ENCODE measurements at places on chromosomes 1 and 21.

DNA sequence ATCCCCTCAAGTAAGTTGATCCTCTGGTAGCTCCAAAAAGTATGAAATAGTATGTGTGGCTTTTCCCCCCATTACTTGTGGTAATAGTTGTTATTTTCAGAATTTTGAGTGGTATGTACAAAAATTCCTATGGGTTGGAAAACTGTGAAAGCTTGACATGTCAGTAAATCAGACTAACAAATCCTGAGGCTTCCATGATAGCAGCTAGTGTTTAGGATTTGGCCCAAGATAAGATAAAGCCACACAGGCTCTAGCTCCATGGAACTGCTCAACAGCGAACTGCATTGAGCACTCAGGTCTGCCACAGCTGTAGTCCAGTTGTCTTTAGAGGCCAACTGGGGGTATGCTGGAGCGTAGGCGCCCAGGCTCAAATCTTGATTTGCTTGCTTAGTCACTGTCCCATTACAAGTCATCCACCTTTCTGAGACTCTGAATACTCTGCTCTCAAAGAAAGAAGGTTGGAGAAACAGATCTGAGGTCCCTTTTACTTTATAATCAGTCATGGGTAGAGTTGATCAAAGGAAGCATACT lies 28.7 kb downstream of the ATP1A1 start:
- DNase-seq: no peak

DNA sequence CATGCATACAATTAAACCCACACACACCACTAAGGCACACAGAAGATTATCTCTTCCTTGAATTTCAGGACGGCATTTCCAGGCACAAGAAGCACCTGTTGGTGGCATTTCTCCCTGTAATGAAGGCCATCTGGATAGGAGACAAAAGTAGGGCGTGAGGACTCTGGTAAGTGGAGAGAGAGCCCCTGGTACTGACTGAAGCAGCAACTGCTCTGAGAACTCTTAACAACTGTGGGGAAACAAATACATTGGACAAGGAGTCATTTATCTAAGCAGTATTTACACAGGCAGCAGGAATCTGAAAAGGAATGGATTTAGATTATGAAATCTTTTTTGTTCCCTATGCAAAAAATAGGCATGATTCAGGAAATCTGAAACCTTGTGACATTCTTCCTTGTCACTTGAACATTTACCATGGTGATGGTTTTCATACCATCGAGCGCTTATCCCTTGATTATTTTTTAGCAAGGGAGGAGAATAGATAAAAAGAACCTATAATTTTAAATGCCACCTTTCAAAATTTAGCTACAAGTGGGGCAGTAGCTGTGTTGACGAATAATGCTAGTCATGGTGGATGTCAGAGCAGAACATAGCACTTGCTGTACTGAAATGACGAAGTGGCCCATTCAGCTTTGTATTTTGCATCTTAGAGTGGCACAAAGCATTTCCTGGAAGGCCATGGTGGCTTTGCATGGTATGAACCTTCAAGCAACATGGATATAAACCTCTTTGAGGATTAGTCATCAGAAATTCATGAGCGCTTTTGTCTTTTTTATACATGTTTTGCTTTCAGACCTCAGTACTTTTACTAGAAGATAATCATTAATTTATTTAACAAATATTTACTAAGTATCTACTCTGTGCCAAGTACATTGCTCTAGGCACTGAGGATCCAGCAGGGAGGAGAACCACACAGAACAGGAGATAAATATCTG lies 362.0 kb downstream of the ADGRL2 start:
- no peak for DNase-seq

GRCh38 chr1:1628754-1629429 lies 3.1 kb upstream of the MMP23B start:
- no peak for DNase-seq

GRCh38 chr1:9265968-9266367 lies 26.7 kb upstream of the SPSB1 start:
- DNase-seq: no peak

DNA sequence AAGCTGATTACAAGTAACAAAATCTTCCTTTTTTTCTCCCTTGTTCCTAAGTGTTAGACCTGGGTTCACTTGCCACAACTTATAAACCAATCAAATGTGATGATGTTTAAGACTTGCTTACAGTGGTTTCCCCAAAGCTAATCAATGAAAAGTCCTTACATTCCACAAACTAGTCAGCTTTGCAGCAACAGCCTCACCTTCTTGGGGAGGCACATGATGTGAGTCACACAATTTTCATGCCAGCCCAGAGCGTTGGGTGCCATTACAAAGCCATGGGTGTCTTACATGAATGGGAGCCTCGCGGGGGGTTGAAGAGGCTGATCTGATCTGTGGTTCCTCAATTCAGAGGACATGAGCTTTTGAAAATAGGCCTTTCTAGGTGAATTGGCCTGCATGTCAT lies 91.6 kb upstream of the UBE2U start:
- no peak for DNase-seq

DNA sequence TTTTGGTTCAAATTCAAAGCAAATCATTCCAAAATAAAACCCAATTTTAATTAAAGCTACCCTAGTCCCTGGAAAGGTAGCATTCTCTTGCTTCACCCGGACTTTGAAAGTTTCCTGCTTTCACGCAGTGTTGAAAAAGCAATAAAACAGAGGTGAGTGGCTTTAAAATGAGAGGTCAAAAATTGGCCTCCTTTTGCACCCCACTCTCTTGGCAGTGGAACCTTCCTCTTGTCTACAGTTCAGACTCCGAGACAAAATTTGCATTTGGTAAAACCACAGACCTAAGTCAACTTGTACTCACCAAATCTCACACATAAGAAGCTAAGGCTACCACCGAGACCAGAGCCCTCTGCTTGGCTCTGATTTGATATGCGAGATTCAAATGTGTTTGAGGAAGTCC lies 252.7 kb downstream of the TTLL7 start:
- no peak for DNase-seq

DNA sequence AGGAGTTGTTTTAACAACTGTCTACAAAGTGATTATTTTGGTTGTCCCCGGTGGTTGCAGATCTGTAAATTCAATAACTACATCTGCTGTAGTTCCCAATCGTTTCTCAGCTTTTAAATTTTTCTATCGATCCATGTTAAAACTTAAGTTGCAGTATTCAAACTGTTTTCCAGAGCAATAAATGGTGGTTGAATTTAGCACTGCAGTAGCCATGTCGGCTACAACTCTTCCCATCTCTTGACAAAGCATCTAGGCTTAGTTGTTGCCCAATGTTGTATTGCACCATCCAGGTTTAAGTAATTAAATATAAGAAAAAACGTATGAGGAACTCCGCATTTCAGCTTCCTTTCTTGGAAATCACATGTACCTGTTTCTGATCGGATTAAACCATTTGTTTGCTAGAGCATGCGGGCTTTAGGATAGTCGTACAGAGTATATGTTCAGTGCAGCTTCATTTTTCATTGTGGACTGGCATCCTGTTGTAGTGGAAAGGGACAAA lies 996 bp downstream of the CNIH4 start:
- no peak for DNase-seq

GRCh38 chr1:23425193-23425494 lies 596 bp upstream of the TCEA3 start:
- no peak for DNase-seq

GRCh38 chr1:165697491-165697880 lies 876 bp downstream of the ALDH9A1 start:
- DNase-seq: no peak

DNA sequence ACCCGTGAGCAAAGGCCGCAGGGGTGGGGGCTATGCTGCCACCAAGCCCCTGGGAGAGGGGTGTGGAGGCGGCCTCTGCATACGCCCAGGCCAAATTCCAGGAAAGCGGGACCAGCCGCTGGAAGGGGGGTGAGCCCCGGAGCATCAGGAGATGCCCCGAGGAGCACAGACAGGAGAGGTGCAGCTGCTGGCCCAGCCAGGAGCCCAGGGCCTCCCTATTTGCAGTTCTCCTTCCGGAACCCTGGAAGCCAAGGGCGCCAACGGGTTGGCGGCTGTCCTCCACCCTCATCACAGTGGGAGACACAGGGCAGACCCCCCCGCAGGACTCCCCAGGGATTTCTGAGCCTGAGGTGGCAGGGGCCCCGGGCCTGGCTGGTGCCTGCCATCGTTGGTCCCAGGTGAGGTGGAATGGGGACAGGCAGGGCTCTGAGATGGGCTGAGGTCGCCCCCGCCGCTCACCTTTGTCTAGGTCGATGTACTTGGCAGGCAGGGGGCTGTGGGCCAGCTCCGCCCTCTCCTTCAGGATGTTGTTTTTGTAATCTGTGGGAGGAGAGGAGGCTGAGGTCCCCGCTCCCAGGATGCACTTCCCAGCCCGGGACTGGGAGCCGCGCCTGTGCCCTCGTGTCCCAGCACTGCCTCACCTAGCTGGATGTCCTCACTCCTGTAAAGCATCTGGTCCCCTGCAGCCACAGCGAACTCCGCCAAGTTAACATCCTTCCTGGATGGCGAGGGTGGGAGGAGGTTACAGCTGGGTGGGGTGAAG lies 4.4 kb upstream of the DVL1 start:
- DNase-seq: no peak

GRCh38 chr1:159580340-159580739 lies 7.3 kb upstream of the APCS start:
- no peak for DNase-seq

- no peak for DNase-seq
Observed at GRCh38 chr1:104248385-104248784, 498.7 kb downstream of the AMY1C start.

DNA sequence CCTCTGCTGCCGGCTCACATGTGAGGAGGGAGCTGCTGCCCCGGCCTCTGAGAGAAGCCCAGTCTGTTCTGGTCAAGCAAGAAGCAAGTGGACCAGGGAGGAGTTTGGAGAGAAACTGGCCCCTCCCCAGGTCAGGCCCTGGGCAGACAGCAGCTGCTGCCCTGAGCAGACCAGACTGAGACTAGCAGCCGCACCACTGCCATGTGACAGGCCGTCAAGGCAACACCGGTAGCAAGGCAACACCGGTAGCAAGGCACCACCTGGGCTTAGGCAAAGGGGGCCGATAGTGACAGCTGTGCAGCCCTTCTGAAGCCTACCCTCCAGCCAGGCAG lies 50.3 kb downstream of the ARHGEF16 start:
- no peak for DNase-seq

DNA sequence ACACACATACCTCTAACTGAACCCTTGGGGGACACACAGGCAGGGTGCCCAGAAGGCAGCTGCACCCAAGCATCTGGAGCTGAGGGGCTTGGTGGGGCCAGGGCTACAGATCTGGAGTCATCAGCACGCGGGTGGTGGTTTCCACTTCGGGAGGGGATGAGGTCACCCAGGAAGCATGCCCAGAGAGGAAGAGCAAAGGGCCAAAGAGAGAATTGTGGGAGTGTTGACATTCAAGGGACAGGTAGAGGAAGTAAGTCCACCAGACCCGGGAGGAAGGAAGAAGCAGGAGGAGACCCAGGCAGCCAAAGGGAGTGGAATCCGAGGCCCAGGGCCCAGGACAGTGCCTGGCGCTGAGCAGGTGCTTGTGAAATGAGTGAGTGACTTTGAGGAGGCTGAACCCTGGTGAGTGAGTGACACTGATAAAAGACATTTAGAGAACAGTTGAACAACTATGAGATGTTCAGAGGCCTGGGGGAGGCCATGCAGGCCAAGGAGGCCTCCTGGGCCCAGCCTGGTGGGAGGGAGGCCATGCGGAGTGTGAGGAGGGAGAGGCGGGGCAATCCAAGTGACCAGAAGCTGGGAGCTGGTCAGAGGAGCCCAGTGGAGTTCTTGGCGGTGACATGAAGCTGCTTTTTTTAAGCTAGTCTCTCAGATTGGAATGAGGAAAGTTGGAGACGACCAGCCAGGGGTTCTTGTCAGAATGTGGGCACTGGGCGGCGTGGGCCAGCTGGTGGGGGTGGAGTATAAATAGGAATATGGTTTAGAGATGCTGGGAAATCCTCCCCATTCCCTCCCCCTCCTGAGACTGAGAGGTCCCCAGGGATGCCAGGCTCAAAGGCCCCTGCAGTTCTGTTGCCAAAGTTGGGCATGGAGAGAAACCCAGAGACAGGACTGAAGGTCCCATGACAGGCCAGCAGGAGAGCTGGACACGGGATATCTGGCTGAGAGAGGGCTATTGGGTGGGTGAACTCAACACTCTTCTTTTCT lies 7.9 kb downstream of the CDK18 start:
- DNase-seq: no peak

DNA sequence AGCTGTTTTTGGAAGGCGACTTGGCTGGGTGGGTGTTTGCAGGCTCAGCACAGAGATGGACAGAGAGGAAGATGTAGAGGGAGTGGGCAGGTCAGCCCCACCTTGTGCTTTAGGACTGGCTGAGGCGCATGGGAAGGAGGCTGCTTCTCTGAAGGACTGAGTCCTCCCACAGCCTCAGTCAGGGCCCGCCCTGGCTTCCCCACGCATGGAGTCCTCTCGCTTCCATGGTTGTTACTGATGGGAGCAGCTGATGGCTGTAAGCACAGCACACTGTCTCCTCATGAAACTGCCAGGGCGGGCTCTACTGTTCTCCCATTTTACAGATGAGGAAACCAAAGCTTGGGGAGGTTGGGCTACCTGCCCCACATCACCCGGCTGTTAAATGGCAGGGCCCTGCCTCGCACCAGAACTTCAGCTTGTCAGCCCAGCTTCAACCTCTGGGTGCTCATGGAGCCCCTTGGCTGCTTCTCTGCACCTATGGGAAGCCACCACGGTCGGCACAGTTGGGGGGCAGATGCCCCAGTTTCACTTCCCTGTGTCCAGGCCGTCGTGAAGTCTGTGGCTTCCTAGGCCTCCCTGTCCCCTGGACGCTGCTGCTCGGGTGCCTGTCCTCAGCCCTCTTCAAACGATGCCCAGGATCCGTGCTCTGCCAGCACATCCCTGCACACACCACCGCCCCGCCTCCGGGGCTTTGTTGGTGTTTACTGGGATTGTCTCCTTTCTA lies 2.4 kb downstream of the TMEM201 start:
- DNase-seq: no peak

- DNase-seq: no peak
Observed at GRCh38 chr1:170634293-170634692, 29.6 kb upstream of the PRRX1 start.

- DNase-seq: no peak
Observed at GRCh38 chr1:169060919-169061639, 45.4 kb upstream of the ATP1B1 start.

Data from activated CD8-positive, alpha-beta memory T cell treated with anti-CD3 and anti-CD28 coated beads for 1 hour (primary cell).